ENCODE measurements at places on chromosomes 2 and 18.

- no peak for DNase-seq
These were observed 46.3 kb upstream of the VIT start for GRCh38 chr2:36650031-36650829.

GRCh38 chr2:191538334-191538903 lies 139.5 kb upstream of the NABP1 start:
- no peak for DNase-seq

- DNase-seq: no peak
These were observed 175.5 kb downstream of the OTX1 start for GRCh38 chr2:63225964-63226686.

DNA sequence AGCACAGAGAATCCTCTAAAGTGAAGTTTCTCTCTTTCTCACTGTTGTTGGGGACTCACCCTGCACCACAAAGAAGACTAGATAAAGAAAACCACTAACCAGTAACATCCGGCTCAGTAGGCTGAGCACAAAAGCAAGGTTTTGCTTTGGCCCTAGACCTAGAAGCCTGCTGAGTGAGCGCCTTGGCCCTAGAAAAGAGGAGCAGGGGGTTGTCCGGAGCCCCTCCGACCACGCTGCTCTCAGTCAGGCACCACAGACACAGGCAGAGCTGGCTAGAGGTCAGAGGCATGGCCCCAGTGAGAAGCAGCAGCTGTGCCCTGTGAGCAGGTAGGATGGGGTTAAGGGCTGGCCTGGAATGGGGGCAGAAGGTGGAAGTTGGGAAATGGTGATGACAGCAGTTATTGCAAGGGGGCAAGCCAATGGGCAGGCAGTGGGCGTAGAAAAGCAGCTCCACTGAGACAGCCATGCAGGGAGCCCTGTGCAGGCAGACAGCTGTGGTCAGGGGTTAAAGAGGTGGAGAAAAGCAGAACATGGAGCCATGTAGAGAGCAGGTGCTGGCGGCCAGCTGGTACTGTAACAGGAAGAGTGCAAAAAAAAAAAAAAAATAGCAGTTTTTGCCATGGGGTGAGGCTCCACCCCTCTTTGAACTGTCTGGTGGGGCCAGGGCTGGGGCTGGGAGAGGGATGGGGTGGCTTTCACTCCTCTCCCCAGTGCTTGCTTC lies 36.9 kb upstream of the SLC14A1 start:
- DNase-seq: peak; percentile 12

- no peak for DNase-seq
These were observed 373.6 kb downstream of the MBD2 start for GRCh38 chr18:53850902-53851301.

GRCh38 chr2:45256173-45256866 lies 247.1 kb upstream of the SIX2 start:
- DNase-seq: no peak

DNA sequence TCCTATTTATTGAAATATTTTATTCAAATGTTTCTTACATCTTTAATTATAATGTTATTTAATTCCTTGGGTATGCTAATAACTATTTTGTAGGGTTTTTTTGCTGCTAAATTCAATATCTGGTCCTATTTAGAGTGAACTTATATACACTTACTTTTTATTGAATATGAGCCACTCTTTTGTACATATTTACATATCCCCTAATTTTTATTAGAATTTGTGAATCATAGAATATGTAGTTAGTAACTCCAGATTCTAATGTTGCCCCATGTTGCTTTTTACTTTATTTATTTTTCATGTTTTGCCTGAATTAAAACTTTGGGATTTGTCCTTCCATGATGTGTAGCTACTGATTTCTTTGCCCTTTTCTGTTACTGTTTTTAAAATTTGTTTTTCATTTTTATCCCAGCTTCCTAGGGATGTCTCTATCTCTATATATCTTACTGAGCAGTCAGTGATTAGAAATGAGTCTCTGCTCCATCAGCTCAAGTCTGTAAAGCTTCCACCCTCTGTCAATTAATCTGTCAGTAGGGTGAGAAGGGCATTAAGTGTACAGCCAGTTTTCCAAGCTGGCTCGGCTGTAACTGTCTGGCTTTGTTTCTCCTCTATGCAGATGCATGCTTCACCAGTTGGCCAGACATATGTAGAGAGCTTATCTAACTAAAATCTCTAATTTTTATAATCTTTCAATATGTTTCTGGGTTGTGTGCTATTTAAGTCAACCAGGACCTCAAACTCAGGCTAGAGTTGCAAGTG lies 256.9 kb downstream of the CDH19 start:
- no peak for DNase-seq

DNA sequence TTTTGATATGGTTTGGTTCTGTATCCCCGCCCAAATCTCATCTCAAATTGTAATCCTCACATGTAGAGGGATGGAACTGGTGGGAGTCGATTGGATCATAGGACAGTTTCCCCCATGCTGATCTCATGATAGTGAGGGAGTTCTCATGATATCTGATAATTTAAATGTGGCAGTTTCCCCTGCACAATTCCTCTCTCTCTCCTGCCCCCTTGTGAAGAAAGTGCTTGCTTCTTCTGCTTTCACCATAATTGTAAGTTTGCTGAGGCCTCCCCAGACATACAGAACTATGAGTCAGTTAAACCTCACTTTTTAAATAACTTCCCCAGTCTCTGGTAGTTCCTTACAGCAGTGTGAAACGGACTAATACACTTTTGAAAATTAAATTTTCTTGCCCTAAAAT lies 12.3 kb upstream of the KCNJ3 start:
- DNase-seq: peak; percentile 0

DNA sequence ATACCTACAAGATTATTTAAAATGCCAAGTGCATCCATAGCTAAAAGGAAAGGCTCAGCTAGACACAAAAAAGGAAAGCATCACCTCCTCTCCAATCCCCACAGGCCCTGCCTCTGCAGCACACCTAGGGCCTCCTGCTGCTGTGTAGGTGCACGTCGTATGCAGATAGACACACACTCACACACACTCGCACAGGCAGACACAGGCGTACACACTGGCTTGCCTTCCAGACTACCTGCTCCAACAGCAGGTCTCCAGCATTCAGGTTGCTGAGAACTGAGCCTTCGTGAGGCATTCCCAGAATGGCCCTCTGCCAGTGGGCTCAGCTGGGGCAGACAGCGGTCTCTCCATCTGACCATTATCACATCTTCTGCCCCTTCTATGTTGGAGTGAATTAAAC lies 35.3 kb upstream of the FRZB start:
- DNase-seq: no peak
